ENCODE measurements at places on chromosomes 7 and 10.

- DNase-seq = peak; percentile 35
Observed at GRCh38 chr10:113135025-113135424, 185.0 kb downstream of the TCF7L2 start.

GRCh38 chr7:112160771-112161150 is 45.4 kb downstream of the DOCK4 start:
- DNase-seq = no peak

DNA sequence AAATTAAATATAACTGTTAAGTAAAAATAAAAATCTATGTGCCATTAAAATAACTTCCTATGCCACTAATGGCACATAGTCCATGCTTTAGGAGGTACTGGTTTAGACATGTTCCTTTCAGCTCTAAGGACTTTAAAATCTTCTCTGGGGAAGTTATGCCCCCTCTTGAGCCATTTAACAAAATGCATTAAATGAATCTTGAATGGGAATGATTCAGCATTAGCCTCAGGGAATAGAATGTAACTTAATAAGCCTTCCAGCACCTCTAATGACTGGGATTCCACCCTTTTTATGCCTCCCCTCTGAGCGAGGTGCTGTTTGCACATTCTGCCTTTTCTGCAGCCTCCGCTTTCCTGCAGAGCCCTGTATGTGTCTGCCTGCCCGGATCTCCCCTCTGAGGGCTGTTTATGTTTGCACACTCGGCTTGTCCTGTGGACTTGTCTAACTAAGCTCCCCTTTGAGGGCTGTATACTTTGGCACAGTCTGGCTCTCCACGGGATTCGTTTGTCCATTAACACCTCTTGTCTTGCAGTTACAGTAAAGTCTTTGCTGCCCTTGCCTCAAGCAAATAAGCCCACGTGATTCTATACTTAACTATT is 108.4 kb upstream of the HPS1 start:
- no peak for DNase-seq

DNA sequence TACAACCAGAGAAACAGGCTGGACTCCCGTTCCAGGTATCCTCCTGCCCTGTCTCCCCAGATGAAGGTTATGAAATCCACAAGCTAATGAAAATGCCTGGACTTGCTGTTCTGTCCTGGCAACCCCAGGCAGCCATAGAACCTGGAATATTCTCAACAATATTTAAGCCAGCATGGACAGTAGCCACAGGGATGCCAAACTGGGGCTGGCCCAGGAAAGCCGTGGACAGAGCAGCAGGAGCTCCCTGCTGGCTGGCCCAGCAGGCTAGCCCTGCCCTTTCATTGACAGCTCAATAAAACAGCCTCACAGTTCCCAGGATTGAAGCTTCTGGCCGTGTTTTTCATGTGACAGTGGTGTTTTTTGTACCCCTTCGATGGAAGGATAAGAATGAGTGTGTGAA is 230.6 kb downstream of the BMPER start:
- DNase-seq = no peak

DNA sequence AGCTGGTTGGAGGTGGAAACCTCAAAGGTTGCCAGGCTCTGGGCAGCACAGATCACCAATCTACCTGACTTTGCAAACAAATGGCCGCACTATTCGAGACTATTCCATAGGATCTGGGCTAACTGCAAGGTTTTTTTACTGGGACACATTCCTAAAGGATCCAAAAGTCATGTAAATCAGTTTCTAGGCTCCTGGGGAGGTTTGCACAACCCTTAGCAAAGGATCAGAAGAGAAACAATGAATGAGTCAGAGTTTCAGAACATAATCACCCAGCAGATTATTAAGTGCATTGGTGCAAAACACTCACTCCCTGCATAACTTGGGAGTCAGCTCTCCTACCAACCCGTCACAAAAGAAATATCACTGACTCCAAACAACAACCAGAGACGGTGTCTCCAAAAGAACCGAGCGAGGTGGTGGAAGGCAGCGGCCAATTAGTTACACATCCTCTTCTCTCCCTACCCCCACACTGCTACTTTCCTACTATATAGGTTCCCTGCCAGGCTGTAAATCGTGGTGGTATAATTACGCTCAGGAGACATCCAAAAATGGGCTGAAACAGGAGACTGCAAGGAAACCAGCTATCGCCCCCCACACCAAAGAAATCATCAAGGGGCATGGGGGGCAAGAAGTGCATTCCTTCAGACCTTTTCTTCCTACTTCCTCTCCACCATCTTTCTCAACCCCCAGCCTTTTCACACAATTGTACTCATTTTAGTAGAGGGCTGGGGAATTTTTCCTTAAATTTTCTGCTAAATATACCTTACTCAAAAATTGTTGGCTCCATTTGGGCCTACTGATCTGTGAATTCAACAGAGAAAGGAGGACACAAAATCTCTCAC is 3.2 kb downstream of the UBE2H start:
- DNase-seq = peak; percentile 74

- DNase-seq = no peak
Observed at GRCh38 chr7:132837529-132837928, 244.4 kb downstream of the CHCHD3 start.

DNA sequence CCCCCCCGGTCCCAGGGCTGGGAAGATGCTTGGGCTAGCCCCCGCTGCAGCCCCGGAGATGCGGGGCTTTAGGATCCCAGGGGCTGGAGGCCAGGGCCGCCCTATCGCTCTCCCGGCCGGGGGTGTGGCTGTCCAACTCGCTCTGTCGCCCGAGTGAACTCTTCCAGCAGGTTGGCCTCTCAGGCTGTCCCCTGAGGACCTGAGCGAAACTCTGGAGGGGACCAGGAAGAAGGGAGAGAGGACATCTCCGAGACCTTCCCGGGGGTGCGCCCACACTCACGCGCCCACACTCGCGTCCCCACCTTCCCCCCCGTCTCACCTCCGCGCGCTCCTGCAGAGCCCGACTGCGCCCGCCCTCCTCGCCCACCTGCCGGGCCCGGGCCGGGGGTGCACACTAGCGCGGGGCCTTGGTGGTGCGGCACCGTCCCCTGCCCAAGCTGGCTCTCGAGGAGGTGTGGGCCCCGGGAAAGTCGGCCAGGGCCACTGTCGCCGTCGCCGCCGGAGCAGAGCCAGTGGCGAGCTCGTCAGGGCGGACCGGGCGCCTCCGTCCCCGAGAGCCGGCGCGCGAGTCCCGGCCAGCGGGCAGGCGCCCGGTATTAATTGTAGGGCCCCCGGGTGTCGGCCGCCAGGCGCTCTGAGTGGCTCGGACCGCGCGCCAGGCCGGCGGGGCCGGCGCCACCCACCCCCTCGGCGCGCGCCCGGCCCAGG is 101.7 kb upstream of the SVIL start:
- peak; percentile 95 for DNase-seq

DNA sequence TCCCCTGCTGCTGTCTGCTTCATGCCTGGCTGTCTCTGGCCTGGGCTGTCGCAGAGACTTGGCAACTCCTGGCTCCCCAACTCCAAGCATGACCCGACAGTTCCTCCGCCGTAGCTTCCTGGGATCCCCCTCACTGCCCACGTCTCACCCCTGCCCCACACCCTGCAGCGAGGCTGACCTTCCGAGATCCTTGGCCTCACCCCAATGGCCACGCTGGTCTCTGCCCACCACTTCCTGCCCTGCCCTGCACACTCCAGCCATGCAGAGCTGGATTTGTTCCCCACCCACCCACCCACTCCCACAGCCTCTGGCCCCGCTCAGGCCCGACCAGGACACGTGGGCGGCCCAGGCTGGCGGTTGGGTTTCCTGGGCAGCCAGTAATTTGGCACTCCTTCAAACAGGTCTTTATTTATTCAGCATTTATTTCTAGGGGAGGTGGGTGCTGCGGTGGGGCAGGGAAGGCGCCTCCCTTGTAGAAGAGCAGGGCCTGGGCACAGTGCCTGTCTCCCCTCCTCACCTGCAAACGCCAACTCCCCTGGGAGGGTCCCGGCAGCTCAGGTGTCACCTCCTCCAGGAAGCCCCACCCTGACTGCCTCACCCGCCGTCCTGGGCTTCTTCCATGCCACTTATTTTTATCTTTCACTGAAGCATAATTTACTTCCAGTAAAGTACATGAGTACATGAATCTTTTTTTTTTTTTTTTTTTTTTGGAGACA is 25.5 kb downstream of the GTF2IRD1 start:
- DNase-seq = peak; percentile 90

DNA sequence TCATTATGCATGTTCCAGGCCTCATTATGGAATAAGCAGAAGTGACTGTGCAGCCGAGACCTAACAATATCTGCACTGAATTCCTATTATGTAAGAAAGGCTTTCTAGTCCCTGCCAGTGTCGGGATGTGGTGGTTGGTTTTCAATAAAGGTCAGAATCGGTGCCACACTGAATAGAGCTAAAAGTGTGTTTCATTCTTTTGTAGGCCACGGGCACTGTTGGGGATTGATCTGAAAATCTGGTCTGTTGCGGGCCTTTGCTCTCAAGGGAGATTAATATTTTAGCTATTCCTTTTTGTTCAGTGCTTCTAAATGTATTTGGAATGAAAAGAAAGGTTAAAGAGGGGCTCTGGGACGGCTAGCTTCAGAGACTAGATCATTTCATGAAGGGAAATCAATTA is 559.4 kb upstream of the GALNT17 start:
- no peak for DNase-seq

DNA sequence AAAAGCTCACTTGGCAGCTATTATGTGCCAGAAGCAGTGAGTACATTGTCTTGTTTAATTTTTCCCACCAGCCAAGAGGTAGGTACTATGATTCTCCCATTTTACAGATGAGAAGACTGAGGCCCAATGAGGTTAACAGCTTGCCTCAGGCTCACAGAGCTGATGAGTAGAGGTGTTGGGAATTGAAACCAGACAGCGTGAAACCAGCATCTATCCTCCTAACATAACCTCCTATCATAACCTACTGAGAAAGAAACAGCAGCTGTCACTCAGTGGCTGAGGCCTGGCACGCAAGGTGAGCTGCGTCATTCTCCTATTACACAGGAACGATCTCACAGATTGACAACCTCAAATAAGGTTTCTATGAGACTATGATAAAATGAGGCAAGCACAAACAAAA is 6.2 kb downstream of the PYROXD2 start:
- no peak for DNase-seq

DNA sequence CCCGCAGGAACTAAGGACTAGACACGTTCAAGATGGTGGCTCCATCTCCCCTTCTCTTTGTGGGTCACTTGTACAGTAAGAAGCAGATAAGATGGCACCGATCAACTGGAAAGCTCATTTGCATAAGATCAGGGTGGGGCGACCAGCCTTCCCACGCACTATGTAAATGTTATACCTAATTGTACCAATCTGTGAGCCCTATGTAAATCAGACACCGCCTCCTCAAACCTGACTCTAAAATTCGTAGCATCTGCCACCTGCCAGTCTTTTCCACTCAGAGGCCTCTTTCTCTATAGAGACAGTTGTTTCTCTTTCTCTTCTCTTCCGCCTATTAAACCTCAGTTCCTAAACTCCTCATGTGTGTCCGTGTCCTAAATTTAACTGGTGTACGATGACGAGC is 324.5 kb downstream of the PHF14 start:
- DNase-seq = no peak

- DNase-seq = no peak
Observed at GRCh38 chr10:44742248-44742647, 168.9 kb upstream of the TMEM72 start.

- no peak for DNase-seq
Observed at GRCh38 chr7:127918130-127918529, 113.1 kb downstream of the LRRC4 start.

GRCh38 chr7:101077303-101078086 is 7.8 kb upstream of the TRIM56 start:
- DNase-seq = peak; percentile 85

DNA sequence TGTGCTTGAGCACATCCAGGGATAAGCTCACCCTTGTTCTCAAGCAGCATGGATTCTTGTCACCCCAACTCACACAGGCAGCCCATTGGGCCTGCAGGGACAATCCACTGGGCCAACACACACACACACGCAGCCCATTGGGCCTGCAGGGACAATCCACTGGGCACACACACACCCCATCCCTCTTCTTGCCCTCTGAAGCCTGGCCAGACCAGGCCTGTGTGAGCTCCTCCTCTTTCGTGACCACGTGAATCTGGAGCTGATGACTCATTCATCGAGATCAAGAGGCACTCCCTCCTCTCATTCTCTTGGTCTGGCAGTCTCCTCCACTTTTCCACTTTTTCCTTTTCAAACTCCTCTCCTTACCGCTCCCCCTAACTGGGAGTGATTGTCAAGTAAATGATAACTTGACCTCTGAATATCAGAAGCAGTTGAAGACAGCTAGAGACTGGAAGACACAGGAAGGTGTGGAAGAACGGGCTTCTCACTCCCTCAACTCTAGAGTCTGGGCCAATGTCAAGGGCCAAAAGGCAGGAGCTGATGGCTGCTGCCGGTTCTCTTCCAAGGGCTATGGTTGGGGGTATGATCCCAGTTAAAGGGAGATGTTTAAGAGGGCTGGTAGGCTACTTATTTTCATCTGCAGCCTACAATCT is 89.7 kb downstream of the HIPK2 start:
- DNase-seq = no peak

DNA sequence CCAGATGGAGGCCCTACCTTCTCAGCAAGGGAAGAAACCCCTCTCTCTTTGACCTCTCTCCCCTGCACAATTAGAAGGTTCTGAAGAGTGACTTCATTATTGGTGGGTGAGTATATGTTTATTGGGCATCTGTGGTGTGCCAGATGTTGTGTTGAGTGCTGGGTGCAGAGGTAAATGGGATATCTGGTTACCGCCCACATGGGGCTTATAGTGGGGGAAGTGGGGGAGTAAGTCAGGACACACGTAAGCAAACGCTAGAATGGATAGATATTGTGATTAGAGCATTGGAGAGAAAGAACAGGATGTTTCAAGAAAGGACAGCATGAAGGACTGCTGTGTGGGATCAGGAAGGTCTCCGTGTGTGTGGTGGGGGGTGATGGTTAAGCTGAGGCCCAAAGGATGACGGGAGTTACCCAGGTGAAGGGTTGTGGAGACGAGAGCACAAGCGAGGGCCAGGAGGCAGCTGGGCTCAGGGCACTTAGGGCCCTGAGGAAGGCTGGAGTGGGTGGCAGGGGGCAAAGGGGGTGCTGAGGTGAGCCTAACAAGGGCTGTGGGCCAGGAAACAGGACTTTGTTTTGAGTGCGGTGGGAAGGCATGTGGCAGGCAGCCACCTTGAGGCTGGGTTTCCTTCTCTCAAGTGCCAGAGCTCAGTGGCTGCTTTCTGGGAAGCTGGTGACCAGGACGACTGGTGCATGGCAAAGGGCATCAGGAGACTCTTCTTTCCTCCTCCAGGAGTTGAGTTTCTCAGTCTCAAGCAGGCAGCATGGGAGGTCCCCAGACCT is 299.9 kb downstream of the RPS24 start:
- DNase-seq = no peak

DNA sequence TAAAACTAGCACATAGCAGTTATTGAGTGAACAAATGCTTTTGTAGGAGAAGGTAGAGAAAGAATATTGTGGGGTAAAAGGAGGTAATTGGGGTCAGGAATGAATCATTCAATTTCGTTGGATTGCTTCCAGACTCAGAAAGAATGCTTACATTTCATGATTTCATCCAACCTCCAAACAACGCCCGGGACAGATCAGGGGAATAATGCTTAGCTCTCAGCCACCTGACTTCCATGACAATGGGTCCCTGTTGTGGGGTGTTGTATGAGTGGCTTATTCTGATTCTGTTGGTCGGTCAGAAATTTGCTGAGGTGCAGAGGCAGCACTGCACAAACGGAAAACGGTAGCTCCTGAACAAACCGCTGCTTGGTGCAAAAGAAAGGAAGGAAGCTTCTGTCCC is 24.0 kb upstream of the INPP5F start:
- no peak for DNase-seq

Measured in suppressor macrophage treated with lipopolysaccharide for 1 hour (primary cell).